Stimulated activated CD4-positive, alpha-beta T cell treated with anti-CD3 and anti-CD28 coated beads, Interleukin-1b, Interleukin-23, amount 100 ng/mL, for 1 hour (primary cell): ENCODE measurements at places on chromosomes 2 and 18.

DNA sequence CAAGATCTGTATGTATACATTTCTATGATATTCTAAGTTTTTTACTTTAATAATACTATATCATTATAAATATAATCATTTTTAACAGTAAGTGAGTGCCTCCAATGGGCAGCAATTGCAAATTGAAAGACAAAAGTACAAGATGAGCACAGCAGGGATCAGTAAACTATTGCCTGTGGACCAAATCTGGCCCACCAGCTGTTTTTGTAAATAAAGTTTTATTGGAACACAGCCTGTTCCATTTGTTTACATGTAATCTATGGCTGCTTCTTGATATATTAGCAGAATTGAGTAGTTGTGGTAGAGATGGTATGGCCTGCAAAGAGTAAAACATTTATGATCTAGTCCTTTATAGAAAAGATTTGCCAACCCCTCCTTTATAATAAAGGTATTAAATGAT is 43.2 kb downstream of the CHST9 start:
- DNase-seq: no peak

- no peak for DNase-seq
These were observed 15.2 kb downstream of the HIBCH start for GRCh38 chr2:190304404-190304803.

- no peak for DNase-seq
These were observed 7.3 kb downstream of the PXDN start for GRCh38 chr2:1736997-1737480.

- DNase-seq: no peak
These were observed 19.9 kb downstream of the CHMP3 start for GRCh38 chr2:86543335-86543734.

DNA sequence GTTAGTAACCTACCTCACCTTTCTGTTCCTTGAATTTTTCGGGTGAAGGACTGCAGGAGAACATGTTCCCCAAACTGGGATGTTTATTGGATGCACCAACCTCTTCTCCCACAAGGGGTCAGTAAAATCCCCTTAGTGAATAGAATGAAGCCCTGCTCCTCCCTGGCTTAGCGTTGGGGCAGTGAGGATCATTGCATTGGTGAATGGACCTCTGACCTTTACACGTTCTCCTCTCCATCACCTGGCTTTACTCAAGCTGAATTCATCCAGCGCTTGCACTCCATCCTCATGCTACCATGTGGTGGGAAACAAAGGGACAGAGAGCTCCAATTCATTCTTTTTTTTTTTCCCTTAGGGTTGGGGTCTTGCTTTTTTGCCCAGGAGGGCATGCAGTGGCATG is 157.2 kb downstream of the MIB1 start:
- DNase-seq: no peak

DNA sequence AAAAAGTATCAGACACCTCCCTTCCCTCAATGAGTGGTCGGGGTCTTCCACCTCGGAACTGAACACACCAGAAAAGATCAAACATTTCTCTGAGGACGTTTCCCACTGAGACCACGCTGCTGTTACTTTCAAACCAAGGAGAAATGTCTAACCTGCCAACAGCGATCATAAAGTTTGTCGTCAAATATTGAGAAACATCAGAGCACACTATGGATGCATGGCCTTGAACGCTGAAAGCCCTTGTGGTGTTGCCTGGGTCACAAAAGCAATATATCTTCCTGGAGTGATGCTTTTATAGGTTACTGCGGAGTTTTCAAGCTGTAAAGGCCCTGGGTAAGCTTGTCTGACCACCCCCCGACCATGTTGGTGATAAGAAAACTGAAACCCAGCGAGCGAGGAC is 70.2 kb upstream of the ID2 start:
- no peak for DNase-seq

DNA sequence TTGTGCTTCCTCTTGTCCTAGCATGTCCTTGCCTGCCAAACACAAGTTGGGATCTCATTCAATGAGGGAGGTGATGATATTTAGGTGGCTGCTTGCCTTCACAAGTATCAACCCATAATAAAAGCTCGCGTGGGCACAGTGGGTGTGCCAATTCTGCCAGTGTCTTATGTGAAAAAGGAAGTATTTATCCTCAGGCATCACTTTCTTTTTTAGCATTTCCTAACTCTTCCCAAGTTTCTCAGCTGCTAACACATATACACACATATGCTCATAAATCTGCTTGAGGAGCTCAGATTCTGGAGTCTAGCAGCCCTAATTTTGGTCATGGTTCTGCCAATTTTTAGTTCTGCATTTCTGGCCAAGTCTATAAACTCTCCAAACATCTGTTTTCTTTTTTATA is 319.5 kb upstream of the HNMT start:
- DNase-seq: no peak

- DNase-seq: no peak
These were observed 107.4 kb downstream of the POLR1A start for GRCh38 chr2:85998071-85998991.

GRCh38 chr2:211930331-211930730 is 608.3 kb downstream of the ERBB4 start:
- no peak for DNase-seq

- no peak for DNase-seq
These were observed 28.3 kb upstream of the ICOS start for GRCh38 chr2:203908066-203908796.

GRCh38 chr18:711310-711656 is 1.1 kb downstream of the ENOSF1 start:
- DNase-seq: no peak

DNA sequence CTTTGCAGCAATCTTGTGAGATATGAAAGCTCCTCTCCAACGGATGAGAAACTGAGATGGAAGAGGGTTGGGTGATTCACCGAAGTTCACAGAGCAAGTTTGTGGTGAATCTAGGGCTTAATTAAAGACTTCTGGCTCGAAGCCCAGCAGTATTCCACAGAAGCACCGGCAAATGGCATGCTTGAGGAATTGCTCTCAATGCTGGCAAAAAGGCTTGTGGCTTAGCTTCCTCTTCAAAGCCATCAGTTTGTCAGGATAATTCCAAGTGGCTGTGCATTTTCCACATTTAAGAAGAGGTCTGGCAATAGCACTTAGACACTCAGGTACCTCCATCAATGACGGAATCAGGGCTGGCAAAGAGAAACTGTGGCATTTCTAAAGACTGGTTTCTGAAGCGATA is 98.7 kb upstream of the SLC66A3 start:
- no peak for DNase-seq
